ENCODE measurements at places on chromosomes 12 and 14.
A peak's percentile ranks its signal among the peaks of the same experiment; 100 is the strongest.

DNA sequence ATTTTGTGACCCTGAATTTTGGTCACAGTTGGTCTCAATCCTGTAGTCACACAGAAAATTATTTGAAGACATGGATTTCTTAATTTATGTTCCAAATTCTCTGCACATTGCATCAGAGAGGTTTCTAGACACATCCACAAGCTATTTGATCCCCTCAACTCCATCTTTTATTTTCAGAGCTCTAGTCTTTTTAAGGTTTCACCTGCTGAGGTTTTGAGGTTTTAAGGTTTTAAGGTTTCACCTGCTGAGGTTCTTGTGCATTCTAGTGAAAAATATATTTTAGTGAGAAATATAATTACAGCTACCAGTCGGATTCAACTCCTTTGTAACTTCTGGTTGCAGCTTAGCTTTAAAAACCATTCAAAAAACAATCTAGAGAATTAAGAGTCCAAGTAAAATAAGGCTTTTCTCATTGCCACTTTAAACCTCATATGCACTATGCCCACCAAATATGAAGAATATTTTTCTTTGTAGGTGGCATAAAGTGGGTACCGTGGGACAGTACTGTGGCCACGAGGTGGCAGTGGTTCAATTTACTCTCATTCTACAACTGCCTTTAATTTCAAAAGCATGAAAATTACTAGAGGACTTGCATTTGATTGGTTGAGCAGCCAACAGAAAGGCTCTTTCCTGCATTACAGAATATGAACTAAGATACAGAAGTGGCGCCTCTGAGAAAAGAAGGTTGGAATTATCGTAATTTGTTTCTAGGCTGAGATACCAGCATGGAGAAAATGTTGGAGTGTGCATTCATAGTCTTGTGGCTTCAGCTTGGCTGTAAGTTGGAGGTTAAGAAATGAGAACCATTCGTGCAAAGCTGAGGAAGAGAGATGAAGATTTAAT is 366.5 kb upstream of the OR4E1 start:
- DNase-seq = no peak

DNA sequence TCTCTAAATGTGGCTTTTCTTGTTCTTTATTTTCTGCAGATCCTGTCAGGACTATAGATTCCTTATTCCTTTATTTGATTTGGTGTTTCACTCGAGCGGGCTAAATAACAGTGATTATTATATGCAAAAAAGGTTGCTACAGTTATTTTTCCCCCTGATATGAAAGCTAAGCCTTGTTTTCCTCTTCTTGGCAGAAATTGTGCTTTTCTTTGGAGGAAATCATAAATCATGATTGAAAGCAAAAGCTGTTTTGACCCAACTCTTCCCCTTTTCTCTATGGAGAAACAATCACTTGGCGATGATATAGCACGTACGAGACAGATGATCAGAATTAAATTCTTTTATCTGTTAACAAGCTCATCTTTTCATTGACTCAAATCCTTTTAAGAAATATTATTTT is 31.4 kb downstream of the PPFIBP1 start:
- no peak for DNase-seq

- DNase-seq = no peak
Observed at GRCh38 chr12:132723764-132724140, 13.1 kb downstream of the PGAM5 start.

DNA sequence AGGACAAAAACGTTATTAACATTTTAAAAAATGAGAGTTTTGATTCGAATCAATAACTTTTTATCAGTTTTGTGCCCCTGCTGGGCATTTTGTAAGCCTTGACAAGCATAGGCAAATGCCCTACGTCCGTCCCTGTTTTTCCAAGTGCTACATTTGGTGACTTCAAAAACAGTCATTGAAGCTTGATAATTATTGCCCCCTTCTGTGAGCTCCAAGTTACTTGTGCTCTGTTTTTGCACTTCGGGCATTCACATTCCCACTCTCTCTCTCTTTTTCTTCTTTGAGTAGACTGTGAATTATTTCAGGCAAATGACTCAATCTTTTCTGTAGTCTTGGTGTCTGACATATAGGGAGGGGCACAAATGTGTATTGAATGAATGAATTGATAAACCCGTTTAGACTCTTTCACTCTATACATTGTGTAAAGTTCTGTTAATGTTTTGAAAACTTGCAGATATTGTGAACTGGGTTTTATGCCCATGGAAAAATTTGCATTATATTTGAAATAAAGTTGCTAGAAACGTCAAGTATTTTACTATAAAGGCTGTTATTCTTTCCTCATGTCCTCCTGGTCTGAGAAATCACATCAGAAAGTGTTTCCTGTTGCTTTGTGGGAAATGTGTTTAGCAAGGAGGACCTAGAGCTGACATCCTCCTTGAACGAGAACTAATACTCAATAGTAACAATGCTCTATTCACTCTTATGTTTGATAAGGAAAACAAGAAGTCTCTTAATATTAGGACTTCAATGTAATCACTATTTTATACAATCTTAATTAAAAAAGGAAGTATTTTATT is 1.4 kb downstream of the APAF1 start:
- peak; percentile 18 for DNase-seq

GRCh38 chr14:24246765-24247212 is 4.4 kb upstream of the TINF2 start:
- no peak for DNase-seq

DNA sequence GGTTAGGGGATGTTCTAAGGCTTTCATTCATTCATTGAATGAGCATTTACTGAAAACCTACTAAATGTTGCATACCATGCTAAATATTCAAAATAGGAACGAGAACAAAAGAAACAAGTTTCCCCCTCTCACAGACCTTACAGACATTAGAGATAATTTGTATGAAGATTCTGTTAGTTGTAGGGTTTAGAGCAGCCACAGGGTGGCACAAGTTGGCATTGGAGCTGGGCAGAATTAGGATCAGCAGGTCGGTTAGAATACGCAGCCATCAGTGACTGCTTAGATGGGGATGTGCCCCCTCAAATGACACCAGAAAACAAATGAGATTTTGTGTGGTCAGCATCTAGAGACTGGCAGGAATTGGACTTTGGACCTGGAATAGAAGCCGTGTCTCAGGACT is 166.3 kb upstream of the DAAM1 start:
- DNase-seq = no peak

DNA sequence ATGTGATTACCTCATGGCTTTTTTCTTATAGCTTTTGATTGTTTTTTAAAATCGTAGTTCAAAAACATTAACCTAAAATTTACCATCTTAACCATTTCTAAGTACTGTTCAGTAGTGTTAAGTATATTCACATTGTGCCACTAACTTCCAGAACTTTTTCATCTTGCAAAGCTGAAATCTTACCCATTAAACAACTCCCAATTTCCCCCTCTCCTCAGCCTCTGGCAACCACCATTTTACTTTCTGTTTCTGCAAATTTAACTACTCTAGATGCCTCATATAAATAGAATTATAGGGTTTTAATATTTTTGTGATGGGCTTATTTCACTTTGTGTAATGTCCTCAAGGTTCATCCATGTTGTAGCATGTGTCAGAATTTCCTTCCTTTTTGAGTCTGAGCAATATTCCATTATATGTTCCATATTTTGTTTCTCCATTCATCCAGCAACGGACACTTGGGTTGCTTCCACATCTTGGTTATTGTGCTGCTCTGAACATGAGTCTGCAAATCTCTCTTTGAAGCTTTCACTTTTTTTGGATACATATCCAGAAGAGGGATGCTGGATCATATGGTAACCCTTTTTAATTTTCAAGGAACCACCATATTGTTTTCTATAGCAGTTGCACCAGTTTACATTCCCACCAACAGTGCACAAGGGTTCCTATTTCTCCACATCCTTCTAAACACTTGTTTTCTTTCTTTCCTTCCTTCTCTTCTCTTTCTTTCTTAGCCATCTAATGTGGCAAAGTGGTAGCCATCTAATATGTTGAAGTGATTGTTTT is 5.0 kb downstream of the HIF1A start:
- no peak for DNase-seq

- DNase-seq = no peak
Observed at GRCh38 chr12:109346920-109347319, 780 bp upstream of the MYO1H start.

GRCh38 chr14:95043314-95043713 is 114.0 kb downstream of the DICER1 start:
- no peak for DNase-seq

GRCh38 chr12:29533815-29534489 is 36.5 kb upstream of the OVCH1 start:
- DNase-seq = no peak
